ENCODE measurements at places on chromosomes 7 and 10.

GRCh38 chr7:131646203-131646602, 89.8 kb upstream of the PODXL start:
- no peak for DNase-seq

GRCh38 chr7:30727061-30727945, 24.6 kb upstream of the INMT start:
- DNase-seq: no peak

- peak; percentile 24 for DNase-seq
Measured at GRCh38 chr10:93458821-93459257, 23.3 kb downstream of the MYOF start.

DNA sequence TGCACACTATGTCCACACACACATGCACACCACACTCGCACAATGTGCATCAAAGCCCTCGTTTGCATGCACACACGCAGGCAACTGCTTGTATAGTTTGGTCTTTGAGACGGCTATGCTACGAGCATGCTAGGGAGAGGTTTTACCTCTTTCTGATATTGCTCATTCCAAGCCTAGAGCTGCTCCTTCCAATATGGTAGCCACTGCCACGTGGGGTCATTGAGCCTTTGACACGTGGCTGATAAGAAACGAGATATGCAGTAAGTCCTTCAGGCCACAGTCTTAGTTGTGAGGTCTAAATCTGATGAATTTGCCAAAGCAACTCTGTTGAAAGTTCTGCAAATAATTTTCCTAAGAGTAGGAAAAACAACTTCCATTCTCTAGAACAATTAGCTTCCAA, 204.4 kb downstream of the KLF6 start:
- no peak for DNase-seq

GRCh38 chr7:74226633-74227032, 16.8 kb downstream of the LAT2 start:
- DNase-seq: no peak

GRCh38 chr7:2719007-2719406, 31.0 kb downstream of the AMZ1 start:
- no peak for DNase-seq

DNA sequence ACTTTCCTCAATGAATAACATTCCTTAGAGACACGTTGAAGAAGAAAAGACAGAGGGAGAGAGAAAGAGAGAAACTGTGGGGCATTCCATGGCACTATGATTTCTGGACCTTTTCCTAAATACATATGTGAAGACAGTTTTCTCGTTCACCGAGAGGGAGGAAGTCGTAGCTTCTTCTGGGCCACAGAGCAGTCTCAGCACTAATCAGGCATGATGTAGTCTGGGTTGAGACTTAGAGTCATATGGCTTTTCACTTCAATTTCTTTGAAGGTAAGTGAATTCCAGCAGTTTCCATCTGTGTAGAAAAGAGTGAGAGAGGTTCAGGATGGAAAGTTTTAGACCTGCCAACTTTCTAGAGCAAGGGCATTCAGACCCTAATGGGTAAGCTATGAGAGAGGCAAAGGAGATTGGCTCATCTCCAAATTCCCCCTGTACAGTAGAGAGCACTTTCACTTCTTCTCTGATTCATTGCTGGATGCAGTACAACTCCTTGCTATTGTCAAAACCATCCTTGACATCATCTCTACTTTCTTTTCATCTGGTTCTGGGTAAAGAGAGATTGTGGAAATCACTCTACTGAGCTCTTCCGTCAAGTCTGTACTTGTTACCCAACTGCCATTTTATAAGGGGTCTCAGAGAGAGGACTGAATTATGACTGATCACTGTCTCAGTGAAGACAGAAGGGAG, 31.5 kb upstream of the OR9A4 start:
- no peak for DNase-seq

Measured in retina (tissue), 1 donor.